ENCODE measurements at places on chromosomes 4 and X.

DNA sequence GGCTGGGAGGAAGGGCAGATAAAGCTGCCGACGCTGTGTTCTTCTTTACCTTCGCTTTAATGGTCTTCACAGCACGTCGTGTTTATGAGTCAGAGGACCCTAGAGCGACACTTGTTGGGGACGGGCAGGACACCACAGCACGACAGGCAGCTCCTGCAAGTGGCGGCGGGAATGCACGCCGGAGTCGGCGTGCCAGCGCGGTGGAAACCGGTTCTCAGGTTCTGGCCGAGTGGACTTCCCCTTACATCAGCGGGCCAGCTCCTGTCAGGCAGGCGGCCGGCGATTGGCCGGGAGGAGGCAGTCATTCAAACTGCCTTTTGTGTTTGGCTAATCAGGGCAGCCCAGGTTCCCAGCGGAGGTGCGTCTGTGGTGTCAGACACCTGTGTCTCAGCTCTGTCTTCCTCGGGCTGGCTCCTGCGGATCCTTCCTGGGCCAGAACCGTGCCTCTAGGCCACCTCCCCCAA is 150.9 kb downstream of the SHROOM3 start:
- DNase-seq: no peak

GRCh38 chr4:125315576-125316400 is 1.0 kb downstream of the FAT4 start:
- DNase-seq: peak; percentile 79

- DNase-seq: no peak
Observed at GRCh38 chr4:25446611-25447010, 69.5 kb downstream of the ANAPC4 start.

DNA sequence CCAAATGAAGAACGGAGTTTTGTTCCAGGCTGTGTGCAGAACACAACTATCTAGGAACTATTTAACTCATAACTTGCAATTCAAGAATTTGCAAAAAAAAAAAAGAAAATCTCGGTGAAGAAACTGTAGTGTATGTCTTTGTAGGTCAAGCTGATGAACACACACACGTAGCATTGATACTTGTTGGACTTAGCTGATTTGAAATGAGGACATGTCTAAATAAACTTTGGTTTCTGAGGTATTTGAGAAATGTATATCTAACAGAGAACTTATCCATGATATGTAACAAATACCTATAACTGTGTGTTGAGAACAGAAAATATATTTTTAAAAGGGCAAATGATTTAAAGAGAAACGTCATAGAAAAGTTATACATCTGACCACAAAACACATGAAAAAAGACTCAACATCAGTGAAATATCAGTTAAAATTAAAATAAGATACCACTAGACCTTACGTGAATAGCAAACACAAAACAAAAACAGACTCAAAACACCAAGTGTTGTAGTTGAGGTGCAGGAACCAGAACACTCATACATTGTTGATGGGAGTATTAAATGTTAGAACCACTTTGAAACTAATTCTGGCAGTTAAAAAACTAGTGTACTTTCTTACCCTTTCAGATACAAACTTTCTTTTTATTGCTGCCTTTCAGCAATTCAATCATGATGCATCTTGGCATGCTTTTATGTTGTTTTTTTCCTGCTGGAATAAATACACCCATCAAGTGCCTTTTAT is 1535.8 kb upstream of the PCDH10 start:
- no peak for DNase-seq

- no peak for DNase-seq
Observed at GRCh38 chr4:161538941-161539340, 624.9 kb downstream of the FSTL5 start.

All from BE2C (cell line).